SW480 (cell line): ENCODE measurements at places on chromosomes 5 and 9.

DNA sequence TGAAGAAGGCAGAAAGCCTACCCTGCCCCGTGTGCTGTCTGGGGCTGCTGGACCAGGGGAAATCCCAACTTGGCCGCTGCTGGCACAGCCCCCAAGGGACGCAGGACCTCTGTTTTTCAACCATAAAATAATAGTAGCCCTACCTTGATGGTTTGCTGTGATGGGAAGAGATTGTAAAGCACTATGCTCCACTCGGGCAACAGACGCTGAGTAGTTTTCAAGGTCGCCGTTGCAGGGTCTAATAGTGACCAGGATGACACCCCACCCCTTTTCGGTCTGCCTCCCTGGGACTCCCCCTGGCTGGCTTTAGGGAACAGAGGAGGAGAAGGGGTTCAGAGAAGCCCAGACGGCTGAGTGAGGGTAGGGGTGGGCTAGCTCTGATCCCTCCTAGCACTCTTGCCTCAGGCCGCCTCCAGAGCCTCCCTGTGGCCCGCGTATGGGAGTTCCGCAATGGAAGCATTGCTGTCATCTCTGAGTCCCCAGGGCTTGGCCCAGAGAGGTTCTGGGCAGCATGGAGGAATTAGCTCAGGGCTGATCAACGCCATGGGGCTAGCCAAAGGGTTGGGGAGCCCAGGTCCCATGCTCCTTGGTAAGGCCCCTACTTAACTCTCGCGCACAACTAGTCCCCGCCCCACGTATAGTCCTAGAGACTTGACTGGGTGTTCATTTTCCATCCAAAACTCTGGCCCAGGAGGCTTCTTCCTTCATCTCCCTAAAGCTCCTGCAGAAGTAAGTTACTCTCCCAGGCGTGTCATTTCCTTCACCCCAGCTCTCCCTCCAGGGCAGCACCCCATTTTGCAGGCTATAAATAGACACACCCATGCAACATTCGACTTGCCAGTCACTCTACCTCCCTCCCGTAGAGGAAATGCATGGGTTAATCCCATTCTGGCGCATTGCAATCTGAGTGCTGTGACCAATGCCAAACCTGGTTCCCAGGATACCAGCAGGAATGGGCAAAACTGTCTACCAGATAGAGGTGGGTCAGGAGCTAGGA lies 1.1 kb upstream of the IRF1 start:
- DNase-seq = no peak

GRCh38 chr9:28410411-28410810 lies 837.1 kb upstream of the C9orf72 start:
- no peak for DNase-seq

DNA sequence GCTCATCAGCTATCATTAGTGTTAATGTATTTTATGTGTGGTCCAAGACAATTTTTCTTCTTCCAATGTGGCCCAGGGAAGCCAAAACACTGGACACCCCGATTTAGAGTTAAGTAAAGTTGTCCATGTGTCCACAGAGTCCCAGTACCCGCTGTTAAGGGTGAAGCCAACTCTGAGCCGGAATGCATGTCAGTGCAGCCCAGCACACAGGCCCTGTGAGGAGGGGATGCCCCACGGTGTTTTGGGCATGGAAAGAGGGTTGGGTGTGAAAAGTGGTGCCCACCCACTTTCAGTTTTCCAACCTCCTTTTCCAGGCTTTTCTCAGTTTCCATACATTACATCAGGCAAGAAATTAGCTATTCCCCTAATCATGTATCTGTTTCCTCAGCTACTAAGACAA lies 24.4 kb downstream of the SHC3 start:
- DNase-seq = no peak

- DNase-seq = no peak
Measured at GRCh38 chr5:159883522-159883950, 32.7 kb upstream of the ADRA1B start.

- DNase-seq = no peak
Measured at GRCh38 chr5:37926732-37927131, 86.9 kb upstream of the GDNF start.

- DNase-seq = no peak
Measured at GRCh38 chr9:94851467-94851866, 125.0 kb downstream of the AOPEP start.

- DNase-seq = no peak
Measured at GRCh38 chr5:38531518-38531917, 24.9 kb downstream of the LIFR start.

DNA sequence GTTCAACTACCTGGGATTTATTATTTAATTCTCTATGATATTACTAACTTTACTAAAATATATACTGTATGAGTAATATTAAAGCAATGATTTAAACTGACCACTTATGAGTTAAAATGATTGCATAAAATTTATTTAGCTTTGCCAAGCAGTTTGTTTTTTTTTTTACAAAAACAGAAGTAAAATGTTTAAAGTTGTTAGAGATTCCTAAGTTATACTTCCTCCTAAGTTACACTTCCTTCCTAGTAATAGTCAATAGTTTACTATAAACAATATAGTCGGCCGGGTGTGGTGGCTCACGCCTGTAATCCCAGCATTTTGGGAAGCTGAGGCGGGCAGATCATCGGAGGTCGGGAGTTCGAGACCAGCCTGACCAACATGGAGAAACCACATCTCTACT lies 23.7 kb upstream of the LRRC19 start:
- DNase-seq = no peak

GRCh38 chr5:152882621-152883020 lies 477.5 kb upstream of the NMUR2 start:
- DNase-seq = no peak

GRCh38 chr5:51652980-51653379 lies 269.7 kb downstream of the ISL1 start:
- no peak for DNase-seq

GRCh38 chr5:66307647-66308241 lies 163.6 kb downstream of the SREK1 start:
- peak; percentile 66 for DNase-seq

DNA sequence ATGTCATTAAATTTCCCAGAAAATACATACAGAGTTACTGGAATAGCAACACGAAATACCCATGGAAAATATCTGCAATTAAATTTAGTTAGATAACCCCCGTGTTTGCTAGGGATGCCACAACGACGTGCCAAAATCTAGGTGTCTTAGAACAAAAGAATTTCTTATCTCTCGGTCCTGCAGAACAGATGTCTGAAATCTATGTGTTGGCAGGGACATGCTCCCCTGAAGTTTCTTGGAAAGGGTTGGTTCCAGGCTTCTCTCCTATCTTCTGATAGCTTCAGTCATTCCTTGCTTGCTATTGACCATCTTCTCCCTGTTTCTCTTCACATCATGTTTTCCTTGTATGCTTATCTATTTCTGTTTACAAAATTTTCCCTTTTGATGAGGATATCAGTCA lies 1067.0 kb downstream of the CDH18 start:
- DNase-seq = no peak

- no peak for DNase-seq
Measured at GRCh38 chr9:38118862-38119438, 49.9 kb upstream of the SHB start.

DNA sequence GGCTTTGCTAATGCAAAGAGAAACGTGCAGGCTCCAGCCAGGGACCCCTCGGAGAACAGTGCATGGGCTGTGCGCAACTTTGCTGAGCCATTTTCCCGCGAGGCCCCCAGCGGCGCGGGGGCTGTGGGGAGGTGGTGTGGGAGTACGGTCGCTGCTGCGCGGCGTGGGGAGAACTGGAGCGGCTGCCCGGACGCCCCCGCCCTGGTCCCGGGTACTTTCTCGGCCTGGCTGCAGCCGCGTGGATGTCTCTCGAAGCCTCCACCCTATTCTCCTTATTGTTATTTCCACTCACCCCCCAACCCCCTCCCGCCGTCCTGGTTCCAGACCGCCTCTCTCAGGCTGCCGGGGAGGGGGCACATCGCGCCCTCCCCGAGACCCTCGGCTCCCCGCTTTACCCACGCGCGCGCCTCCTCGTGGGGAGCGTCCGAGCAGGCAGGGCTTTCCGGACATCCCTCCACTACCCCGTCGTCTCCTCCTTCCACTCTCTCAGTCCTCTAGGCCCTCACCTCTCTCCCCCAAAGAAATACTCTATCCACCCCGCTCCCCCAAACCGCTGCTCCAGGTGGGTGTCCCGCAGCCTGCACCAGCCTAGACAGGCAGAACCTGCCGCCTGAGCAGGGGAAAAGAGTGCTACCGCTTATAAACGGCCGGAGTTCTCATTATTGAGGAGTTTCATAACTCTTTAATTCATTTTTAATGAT lies 68.6 kb upstream of the TBCA start:
- no peak for DNase-seq

DNA sequence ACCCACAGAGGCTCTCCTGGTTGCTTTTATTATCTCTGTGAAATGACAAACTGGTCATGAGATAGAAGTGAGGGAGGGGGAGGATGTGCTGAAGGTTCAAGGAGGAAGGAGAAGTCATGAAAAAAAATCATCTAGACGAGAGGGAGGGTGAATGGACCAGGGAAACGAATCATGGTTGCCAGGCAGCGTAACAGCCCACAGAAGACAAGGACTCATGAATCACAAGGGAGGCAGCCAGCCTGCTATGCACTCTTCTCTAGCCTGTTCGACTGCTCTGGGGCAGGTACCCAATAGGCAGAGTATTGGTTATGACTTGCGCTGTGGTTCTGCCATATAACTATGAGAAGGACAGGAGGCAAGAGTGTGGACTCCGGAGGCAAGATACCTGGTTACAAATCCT lies 475.2 kb downstream of the CDK5RAP2 start:
- no peak for DNase-seq

GRCh38 chr5:84724683-84725082 lies 340.0 kb upstream of the EDIL3 start:
- no peak for DNase-seq

DNA sequence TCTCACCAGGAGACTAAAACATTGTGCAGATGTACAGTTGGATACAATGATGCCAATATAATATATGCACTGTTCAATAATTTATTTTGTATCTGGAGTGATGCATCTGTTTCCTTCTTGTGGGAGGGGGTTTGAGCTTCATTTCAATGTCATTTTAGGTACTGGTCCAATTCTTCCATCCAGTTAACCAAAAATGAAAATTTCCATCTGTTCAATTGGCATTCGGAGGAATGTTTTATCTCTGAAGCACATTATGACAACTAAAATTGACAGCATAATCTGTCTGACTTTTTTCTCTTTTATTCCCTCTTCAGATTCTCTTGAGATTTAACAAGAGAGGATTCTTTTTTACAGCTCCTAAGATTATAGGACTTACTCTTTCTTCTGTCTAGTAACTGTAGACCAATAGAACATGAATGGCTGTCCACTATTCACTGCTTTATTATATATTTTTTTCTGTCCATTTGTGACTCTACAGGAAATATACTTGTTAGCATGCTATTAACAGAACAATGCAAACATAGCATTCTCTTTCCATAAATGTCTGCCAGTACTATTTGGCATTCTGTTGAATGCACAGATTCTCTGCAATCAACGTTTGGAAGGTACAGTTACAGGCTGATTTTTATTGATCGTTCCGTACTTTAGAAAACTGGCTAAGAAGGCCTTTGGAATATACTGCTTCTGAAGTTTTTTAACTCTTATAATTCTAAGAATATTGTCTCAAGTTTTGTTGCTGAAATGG lies 57.8 kb downstream of the NDUFAF2 start:
- no peak for DNase-seq

- no peak for DNase-seq
Measured at GRCh38 chr5:10227379-10227778, 22.3 kb downstream of the ATPSCKMT start.

DNA sequence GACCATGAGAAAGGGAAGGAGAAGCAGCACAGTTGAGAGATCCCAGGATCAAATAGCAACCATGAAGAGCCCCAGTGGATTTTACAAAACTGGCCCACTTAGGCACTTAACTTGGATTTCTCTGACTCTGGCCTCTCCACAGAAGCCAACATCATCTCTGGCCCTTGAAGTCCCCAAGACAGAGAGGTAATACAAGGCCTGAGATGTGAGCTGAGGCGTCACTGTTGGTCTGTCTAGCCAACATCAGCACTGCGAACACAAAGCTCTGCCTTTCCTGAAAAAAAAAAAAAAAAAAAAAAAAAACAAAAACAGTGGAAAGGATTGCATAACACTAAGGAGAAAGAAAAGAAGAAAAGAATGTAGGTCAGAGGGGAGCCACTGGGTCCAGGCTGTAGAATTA lies 378.3 kb downstream of the BRINP1 start:
- no peak for DNase-seq

DNA sequence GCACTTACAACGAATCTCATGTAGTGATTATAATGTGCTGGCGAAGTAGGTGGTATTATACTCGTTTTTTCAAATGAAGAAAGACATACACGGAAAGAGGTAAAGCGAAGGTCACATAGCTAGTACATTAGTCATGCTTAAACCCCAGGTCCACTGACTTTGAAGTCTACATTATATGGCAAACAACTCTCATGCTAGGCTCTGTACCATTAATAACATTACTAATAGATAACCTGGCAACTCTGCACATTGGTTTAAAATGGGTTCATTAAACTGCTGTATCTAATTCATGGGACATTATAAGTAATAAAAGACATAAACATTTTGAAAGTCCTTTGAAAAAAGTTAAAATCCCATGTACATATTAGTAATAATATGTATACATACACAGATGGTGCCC lies 21.2 kb downstream of the FYB1 start:
- DNase-seq = peak; percentile 88

DNA sequence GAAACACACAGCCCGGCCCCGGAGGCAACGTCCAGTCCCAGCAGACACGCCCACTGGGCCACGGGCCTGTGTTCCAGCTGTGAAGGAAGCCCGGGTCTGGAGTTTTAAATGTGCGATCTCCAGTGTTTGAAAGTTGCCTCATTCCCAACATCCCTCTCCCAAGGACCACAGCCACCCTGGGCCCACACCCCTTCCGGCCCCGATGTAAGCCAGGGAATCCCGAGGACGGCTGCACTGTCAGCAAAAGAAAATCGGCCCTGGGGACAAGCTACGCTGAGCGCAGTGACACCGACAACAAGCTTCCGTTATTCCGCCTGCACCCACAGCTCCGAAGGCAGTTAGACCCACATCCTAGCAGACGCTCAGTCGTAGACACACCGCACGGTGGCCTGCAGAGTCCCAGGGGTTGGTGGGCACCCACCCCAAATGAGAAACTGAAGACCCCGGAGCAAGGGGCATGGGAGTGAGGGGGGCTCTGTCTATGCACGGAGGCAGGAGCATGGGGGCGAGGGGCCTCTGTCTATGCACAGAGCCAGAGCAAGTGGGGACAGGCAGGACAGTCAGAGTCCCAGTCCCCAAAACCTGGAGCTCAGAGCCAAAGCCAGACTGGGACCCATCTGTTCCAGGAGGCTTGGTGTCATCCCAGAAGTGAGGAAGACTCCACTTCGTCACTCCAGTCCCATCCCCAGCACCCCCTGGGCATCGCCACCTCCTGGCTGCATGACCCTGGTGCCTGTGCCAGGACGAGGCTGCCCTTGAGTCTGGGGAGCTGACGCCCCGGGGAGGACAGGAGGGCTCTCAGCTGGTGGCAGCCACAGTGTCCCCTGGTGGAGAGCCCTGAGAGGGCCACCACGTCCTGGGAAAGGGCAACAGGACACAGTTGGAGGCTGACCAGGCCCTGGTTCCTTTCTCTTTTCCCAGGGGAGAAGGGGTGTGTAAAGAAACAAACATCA lies 23.4 kb downstream of the GLT6D1 start:
- DNase-seq = no peak

DNA sequence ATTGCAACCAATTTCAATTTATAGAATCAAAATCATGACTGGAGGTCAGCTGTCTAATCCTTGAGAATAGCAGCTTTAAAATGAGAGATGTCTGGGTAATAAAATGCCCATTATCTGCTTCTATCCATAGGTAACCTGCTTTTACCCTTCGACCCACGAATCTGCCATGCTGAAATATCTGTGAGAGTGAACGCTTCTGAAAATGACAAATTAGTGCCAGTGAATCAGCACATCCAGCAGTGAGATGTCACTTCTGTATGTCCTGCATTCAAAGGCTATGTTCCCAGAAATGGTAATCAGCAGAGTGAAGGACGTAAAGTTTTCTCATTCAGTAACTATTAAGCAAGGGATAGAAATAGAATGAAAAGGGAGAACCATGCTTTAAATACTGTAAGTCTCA lies 532.4 kb upstream of the ITGA1 start:
- DNase-seq = no peak
